ENCODE measurements at places on chromosomes 3 and 15.

GRCh38 chr3:142088522-142088921 lies 60.8 kb downstream of the TFDP2 start:
- DNase-seq: no peak

GRCh38 chr15:71709808-71710418 lies 100.4 kb upstream of the NR2E3 start:
- DNase-seq: no peak

DNA sequence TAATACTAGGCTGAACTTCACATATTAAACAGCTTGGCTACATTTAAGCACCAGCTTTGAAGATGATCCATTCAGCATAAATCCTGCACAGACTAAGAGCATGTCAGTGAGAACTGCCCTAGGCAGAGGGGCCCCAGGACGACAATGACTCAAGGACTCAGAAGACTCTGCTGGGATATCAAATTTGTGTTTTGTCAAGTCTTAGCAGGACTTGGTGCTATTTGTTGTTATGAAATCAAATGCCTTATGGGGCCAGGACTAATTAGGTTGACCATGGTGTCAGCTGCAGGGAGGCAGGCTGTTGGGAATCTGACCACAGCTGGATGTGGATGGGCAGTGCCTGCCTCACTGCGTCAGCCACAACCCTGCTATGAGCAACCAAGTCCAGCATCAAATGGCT lies 91.8 kb downstream of the RYR3 start:
- no peak for DNase-seq

DNA sequence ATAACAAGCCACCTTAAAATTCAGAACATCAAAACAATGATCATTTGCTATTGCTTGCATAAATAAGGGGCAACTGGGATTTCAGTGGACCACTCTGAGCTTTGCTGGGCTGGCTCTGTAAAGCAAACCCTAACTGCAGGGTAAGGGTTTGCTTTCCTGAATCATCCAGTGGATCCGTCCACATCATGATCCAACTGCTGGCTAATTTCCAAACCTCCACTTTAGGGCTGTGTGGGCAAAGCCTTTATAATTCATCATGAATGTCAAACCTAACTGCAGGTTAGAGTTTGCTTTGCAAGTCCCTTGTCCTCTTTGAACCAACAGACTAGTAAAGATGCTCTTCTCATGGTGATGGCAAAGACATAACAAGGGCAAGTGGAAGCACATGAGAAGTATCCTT lies 76.1 kb downstream of the SYNPR start:
- DNase-seq: no peak

DNA sequence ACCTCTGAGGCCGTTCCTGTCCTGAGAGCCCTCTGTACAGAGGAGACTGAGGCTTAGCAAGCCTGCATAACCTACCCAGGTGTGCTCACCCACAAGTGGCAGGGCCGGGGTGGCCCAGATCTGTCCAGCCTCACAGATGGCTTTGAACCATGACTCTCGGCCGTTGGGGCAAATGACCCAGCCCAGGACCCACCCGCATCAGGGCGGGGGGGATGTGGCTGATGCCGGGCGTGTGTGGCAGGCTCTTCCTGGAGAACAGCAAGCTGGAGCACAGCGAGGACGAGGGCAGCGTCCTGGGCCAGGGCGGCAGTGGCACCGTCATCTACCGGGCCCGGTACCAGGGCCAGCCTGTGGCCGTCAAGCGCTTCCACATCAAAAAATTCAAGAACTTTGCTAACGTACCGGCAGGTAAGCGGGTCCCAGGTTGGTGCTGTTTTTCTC lies 133.5 kb downstream of the LRRK1 start:
- DNase-seq: no peak

DNA sequence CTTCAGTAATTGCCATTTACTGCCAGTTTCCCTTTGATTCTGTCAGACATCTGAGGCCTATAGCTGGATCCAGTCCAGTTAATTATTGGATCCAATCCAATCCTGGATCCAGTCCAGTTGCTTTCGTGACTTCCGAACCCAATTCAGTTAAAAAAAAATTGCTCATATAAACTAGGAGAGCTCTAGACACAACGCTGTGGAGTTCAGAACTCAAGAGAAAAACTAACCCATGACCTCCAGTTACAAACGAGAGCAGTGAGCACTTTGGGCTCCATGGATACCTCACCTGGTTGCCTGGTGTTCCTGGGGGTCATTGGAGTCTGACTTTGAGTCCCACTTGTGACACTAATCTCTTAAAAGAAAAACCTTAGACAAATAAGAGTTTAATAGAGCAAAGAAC lies 269.8 kb downstream of the THSD4 start:
- no peak for DNase-seq

- DNase-seq: no peak
Measured at GRCh38 chr3:17901893-17902292, 159.5 kb upstream of the TBC1D5 start.

- no peak for DNase-seq
Measured at GRCh38 chr3:184176377-184177330, 2.0 kb downstream of the AP2M1 start.

- no peak for DNase-seq
Measured at GRCh38 chr3:27719314-27720003, 2.7 kb downstream of the EOMES start.

DNA sequence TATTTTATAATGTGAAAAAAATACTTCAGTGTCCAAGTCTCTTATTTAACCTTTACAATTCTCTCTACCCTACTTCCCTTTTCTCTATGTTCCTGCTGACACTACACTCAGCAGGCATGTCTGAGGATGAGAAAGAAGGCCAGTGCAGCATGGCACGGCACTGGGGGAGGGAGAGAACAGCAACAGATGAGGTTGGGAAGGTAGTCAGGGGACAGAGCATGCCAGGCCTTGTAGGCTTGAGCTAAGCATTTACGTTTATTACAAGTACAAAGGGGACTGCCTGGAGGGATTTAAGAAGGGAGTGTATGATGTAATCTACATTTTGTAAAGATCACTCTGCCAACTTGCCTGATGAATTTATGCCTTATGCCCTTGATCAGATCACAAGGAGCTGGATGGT lies 117.3 kb upstream of the WNT5A start:
- no peak for DNase-seq

- DNase-seq: no peak
Measured at GRCh38 chr15:70589728-70590127, 173.6 kb downstream of the UACA start.

- DNase-seq: no peak
Measured at GRCh38 chr3:122350814-122351418, 25.9 kb downstream of the CSTA start.

- DNase-seq: no peak
Measured at GRCh38 chr15:49187549-49188245, 17.6 kb downstream of the GALK2 start.

GRCh38 chr15:93820566-93820965 lies 410.8 kb upstream of the MCTP2 start:
- DNase-seq: no peak

GRCh38 chr3:186680869-186681268 lies 15.1 kb downstream of the HRG start:
- DNase-seq: no peak

- no peak for DNase-seq
Measured at GRCh38 chr3:9384141-9384828, 13.1 kb upstream of the SETD5 start.

DNA sequence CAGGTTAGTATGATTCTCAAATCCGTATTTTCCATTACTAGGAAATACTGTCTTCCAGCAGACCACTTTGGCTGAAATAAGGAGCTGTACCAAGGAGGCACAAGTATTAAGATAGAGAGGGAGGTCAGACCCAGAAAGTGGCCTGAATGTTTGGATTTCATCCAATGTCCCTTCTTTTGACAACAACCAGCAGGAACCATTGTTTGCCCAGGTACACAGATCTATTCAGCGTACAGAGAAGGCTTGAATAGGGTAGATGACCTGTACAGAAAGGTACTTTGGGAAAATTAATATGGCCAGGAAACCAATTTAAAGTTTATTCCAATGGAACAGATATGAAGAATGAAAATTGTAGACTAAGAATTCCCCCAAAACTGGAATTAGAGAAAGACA lies 12.6 kb downstream of the MTHFS start:
- DNase-seq: no peak

- DNase-seq: no peak
Measured at GRCh38 chr3:104206925-104207324, 1159.8 kb upstream of the ALCAM start.

DNA sequence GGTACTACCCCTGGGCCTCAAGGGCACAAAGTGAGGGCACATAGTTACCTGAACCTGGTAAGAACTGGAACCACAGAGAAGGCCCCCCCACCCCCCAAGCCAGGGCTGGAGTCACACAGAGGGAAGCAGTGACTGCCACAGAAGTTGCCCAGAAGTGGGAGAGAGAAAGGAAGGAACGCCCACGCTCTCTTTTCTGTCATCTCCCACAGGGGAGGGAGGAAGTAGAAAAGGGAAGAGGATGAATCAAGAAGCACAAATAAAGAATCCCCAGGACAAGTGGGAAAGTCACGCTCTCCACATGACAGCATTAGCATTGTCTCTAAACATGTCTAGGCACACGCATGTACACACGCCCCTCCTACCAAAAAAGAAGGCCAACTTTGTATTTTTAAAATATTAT lies 114.7 kb upstream of the FRMD4B start:
- DNase-seq: no peak

DNA sequence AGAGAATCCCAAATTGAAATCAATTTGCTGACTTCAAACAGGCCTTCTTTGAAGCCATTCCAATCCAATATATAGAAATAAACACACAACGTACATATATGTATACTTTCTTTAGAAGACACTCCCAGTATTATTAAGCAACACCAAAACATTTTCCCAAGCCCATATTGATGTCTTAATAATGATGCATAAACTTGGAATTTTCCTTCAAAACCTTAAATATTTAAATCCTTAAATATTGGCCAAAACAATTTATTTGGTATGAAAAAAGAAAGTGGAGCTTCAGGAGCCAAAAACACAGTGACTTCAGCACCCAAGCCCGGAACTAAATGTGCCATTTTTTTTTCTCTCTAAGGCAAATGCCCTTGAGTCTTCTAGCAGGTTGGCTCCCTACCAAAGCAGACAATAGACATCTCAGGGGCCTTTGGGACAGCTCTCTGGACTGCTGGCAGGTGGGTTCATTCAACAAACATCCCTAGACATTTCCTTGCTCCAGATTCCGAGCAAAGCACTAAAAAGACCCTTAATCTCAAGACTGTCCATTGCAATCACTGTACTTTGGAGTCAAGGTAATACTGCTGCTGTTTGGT lies 384.7 kb downstream of the NTRK3 start:
- DNase-seq: no peak

GRCh38 chr3:16936676-16937230 lies 52.0 kb downstream of the PLCL2 start:
- DNase-seq: no peak

GRCh38 chr3:43162230-43163084 lies 56.6 kb upstream of the POMGNT2 start:
- peak; percentile 18 for DNase-seq

DNA sequence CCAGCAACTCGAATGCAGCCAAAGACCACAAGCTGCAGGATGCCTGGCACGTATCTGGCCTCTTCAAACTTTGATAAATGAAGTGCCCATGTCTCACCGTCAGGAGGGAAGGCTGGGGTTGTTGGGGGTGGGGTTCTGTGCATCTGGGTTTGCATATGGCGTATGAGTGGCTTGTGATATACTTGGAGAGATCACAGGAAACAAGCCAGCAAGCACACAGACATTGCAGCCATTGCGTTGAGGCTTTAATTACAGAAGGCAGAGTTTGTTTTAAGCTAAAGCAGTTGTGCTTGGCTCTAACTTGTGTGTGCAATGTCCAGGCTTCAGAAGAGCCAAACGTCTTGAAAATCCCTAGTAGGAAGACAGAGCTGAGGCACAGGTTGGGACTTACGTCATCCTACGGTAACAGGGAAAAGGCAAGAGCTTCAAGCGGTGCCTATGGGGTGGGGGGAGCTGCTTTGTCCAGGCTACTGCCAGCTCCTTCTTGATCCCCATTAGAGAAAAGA lies 109.2 kb downstream of the ASB7 start:
- no peak for DNase-seq

DNA sequence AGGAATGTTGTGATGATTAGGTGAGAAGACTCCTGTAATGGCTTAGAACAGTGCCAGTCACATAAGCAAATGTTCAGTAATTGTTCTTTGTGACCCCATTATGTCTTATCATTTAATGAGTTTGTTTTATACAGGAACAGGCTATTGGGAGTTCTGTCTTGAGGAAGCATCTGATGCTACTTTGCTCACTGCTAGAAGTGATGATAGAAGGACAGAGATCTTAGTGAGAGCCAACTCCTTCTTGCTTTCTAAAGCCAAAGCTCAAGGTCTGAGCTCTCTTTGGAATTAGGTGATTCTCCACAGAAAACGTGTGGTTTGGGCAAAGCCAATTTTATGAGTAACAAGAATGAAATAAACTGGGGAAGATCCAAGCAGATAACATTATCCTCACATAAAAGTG lies 214.8 kb downstream of the LRTM1 start:
- no peak for DNase-seq

- DNase-seq: no peak
Measured at GRCh38 chr15:97994236-97994635, 33.7 kb downstream of the ARRDC4 start.

DNA sequence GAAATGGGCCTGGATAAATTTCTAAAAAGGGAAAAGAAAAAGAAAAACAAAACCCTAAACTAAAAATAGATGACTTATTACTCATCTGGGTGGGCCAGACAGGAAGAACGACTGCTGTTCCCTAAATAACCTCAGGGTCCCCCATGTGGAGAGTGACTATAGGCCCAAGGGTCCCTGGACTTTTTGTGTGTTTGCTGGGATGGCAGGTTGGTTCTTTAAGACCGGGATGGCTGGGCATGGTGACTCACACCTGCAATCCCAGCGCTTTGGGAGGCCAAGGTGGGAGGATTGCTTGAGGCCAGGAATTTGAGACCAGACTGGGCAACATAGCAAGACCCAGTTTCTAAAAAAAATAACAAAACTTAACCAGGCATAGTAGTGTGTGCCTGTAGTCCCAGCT lies 43.8 kb upstream of the TRA2B start:
- no peak for DNase-seq

DNA sequence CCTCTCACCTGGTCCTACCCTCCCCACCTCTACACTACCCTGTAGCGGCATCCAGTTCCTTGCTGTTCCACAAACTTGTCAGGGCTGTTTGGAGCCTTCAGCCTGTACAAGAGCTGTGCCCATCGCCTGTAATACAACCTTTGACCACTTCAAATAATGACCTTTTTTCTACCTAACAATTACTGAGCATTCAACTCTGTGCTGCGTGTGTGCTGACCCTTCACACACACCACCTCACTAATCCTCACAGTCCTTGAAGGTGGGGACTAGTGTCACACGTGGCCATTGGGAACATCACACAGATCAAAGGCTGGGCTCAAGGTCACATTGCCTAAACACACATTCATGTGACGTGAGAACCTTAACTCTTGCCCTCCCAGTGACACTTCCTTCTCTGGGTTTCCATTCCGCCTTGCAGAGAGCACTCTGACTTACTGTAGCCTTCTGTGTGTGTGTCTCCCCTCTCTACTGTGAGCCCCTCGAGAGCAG lies 3.1 kb downstream of the C3orf20 start:
- DNase-seq: no peak

DNA sequence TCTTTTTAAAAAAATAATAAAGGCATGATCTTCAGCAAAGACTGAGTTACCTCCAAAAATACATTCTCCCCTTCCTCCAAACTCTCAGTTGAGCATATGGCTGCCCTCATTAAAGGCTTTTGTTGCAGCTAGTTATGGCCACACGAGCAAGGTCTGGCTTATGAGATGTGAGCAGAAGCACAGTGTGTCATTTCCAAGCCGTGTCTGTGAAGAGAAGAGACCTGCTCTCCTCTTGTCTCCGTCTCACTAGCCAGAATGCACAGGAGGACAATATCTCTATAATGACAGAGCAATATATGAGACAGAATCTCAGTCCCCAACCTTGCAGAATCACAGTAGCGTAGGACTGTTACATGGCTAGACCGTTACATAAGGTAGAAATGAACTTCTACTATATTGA lies 152.3 kb downstream of the MAGI1 start:
- no peak for DNase-seq

Measured in stimulated activated CD4-positive, alpha-beta T cell treated with anti-CD3 and anti-CD28 coated beads, TNF-alpha, amount 100 ng/mL, for 24 hours (primary cell).